ENCODE measurements at places on chromosomes 5 and 9.

DNA sequence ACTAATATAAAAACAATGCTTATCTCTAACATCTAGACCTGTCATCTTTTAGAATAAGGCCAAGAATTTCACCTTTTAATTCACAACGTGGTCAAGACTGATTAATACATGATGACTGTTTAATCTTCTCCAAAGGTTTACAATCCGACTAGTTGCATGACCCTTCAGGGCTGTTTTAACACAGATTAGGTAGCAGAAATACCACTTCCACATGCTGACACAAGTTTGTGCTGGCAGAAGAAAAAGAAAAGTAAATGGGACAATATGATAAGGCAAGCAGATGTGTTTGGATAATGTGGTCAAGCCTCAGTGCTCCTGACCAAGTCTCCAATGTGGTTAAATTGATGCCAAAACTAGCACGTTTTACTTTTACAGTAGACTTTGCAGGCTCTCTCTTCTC is 31.1 kb downstream of the SEMA6A start:
- peak; percentile 3 for DNase-seq

DNA sequence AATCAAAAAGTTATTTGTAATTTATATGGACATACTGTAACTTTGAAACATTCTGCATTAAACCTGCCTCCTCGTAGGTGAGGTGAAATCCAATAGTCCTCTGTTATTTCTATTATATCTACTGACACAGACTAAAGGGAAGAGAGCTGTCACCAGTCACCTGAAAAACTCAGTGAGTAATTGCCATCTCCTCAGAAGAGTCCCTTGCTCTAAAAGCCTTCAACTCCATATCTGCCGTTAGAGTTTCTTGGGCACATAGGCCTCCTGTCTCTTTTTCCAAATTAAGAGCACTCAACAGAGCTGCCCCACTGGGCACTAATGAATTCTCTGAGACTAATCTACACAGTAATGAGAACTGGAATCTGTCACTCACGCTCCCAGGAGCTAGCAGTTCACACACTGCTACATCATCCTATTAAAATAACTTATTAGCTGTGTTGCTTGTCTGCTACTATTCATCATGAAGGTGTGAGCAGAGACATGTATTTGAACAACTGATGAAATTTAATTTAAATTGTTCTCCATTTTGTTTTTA is 67.3 kb upstream of the VCAN start:
- DNase-seq: no peak

DNA sequence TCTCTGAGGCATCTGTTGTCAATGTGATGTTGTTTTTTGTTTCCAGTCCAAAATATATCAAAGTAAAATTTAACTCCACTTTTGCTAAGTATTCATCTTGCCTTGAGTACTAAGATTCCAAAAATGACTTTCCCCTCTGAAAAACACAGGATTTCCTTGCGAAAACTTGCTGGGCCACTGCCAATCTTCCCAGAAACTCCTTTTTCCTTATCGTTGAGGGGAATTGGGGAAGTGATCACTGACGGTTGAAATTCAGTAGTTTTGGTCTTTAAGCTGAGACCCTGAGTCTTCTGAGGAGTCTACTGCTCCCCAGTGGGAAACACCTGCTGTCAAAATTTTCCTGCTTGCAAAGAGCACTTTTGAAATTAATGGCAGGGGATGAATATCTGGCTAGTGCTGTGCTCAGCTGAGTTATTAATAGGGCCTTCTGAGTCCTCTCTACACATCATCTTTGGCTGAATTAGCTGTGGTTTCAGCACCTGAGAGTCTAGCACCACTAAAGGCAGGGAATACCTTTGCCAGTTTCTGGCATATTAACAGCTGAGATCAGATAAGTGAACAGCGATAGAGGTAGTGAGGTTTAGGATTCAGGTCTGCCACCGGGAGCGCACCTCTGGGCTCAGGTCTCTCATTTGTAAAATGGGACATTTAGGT is 18.0 kb downstream of the TLR4 start:
- no peak for DNase-seq

DNA sequence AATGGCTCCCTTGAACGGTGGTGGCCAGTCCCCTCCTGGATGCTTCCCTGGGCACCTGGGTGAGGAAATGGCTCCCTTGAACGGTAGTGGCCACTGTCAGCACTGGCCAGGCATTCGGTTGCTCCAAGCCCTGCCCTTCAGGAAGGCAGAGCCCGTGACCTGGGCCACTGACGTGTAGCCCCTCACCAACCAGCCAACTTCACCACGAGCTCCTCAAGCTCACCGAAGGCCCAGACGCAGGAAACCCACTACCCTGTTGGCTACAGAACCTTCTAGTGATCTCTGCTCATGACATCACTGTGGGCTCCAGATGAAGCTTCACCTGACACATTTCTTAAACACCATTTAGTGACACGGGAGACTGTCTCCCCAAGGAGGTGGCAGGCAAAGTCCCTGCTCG is 9.2 kb downstream of the SLC6A3 start:
- DNase-seq: no peak

DNA sequence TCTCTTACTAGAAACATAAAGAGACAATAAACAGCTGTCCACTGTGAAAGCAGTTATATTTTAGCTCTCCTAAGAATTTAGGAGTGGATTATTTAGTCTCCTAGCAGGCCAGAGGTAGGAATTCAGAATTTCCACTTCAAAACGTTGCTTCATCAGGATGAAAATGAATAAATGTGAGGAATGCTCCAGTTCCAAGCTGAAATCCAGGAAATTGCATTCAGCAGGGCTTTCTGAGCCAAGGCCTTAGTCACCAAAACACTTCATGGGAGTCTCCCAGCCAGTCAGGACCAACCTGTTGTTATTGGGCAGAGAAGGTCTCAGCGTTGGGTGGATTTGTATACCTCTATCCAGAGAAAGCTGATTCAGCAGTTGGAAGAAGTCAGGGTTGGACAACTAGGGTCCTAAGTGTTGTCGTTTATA is 1040.3 kb downstream of the TLE1 start:
- no peak for DNase-seq

- DNase-seq: no peak
Observed at GRCh38 chr9:124392254-124392870, 22.9 kb downstream of the PSMB7 start.

- DNase-seq: no peak
Observed at GRCh38 chr5:6281818-6282217, 96.5 kb downstream of the MED10 start.

- DNase-seq: no peak
Observed at GRCh38 chr9:108913391-108913790, 20.5 kb downstream of the ELP1 start.

DNA sequence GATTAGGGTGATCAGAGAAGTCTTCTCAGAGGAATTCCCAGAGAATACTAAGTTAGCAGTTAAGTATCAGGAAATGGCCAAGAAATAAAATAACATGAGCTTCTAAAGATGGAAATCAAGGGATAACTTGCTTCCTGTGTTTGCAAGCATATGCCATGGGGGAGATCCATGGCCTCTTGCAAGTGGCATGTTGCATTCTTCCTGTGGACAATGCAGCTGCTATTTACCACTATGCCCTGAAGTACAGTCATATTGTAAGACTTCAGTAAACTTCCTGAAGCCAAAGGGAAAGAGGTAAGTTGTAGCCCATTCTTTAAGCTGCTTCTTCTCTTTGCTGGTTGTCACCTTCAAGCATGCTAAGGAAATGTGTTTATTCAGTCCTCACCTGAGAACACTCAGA is 154.7 kb upstream of the RUSC2 start:
- DNase-seq: no peak

DNA sequence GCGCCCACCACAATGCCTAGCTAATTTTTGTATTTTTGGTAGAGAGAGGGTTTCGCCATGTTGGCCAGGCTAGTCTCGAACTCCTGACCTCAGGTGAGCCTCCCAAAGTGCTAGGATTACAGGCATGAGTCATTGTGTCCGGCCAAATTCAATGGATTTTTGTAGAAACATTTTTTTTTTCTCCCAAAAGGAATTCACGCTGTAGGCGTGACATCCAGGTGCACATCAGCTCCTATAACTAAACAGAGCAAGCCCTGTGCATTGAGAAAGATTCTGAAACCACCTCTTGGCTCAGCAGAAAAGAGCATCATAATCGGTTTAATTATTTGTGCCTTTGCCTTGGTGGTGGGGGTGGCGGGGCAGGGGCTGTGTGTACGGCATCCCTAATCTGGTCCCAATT is 32.9 kb upstream of the DAB2IP start:
- DNase-seq: no peak

- no peak for DNase-seq
Observed at GRCh38 chr5:61298066-61298465, 34.0 kb upstream of the ZSWIM6 start.

GRCh38 chr5:39148983-39149534 is 70.3 kb downstream of the FYB1 start:
- no peak for DNase-seq

DNA sequence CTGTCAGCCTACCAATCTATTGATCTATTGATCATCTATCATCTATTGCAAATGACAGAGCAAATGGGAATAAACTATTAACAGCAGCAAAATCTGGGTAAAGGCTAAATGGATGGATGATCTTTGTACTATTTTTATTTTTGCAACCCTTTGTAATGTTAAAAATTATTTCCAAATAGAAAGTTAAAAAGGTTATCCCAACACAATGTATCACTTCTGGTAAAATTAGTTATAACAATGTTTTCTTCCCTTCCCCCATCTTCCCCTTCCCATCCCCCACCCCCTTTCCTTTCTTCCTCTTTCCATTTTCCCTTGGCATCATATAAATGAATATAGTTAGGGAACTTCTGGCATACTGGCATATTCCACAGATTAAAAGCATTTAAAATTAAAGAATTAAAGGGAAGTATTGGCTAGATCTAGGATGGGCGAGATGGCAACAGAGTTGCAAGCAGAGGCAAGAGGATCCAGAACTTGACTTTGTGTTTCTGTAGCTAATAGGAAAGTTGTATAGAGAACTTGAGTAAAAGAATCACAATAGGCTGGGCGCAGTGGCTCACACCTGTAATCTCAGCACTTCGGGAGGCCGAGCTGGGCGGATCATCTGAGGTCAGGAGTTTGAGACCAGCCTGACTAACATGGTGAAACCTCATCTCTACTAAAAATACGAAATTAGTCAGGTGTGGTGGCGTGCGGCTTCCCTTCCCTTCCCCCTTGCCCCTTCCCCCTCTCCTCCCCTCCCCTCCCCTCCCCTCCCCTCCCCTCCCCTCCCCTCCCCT is 66.6 kb upstream of the TAF11L2 start:
- no peak for DNase-seq

GRCh38 chr5:15282611-15283010 is 217.4 kb upstream of the FBXL7 start:
- no peak for DNase-seq

DNA sequence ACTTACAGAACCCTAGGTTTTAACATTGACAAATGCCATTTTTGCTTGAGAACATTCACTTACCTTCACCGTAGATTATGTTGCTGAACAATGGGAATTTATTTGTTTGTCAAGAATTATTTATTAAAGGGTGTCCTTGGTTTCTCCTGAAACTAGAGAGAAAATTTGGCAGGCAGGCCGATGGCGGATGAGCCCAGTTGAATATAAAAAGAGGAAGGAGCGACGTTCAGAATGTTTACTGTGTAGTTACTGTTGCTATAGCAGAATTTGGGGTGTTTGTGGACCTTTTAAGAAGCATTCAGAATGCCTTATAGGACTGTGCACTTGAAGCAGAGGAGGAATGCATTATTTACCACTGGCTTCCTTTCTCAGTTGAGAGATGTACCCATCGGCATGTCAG is 268.2 kb downstream of the CDH10 start:
- no peak for DNase-seq

- DNase-seq: no peak
Observed at GRCh38 chr5:176131771-176132170, 106.5 kb upstream of the SIMC1 start.

GRCh38 chr9:127020036-127020801 is 102.2 kb downstream of the ANGPTL2 start:
- no peak for DNase-seq

DNA sequence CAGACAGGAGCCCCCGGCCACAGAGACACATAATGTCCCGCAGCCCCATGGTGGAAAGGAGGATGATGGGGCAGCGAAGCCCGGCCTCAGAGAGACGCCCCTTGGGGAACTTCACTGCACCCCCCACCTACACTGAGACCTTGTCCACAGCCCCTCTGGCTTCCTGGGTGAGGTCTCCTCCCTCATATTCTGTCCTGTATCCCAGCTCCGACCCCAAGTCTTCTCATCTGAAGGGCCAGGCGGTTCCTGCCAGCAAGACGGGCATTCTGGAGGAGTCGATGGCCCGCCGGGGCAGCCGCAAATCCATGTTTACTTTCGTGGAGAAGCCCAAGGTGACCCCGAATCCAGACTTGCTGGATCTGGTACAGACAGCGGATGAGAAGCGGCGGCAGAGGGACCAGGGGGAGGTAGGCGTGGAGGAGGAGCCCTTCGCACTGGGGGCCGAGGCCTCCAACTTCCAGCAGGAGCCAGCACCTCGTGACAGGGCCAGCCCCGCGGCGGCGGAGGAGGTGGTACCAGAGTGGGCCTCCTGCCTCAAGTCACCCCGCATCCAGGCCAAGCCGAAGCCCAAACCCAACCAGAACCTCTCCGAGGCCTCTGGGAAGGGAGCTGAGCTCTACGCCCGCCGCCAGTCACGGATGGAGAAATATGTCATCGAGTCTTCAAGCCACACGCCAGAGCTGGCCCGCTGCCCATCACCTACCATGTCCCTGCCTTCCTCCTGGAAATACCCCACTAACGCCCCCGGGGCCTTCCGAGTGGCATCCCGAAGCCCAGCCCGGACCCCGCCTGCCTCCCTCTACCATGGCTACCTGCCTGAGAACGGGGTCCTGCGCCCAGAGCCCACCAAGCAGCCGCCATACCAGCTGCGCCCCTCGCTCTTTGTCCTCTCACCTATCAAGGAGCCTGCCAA is 8.9 kb downstream of the SYNPO start:
- DNase-seq: no peak

- no peak for DNase-seq
Observed at GRCh38 chr9:100473276-100474081, 530 bp downstream of the TMEFF1 start.

DNA sequence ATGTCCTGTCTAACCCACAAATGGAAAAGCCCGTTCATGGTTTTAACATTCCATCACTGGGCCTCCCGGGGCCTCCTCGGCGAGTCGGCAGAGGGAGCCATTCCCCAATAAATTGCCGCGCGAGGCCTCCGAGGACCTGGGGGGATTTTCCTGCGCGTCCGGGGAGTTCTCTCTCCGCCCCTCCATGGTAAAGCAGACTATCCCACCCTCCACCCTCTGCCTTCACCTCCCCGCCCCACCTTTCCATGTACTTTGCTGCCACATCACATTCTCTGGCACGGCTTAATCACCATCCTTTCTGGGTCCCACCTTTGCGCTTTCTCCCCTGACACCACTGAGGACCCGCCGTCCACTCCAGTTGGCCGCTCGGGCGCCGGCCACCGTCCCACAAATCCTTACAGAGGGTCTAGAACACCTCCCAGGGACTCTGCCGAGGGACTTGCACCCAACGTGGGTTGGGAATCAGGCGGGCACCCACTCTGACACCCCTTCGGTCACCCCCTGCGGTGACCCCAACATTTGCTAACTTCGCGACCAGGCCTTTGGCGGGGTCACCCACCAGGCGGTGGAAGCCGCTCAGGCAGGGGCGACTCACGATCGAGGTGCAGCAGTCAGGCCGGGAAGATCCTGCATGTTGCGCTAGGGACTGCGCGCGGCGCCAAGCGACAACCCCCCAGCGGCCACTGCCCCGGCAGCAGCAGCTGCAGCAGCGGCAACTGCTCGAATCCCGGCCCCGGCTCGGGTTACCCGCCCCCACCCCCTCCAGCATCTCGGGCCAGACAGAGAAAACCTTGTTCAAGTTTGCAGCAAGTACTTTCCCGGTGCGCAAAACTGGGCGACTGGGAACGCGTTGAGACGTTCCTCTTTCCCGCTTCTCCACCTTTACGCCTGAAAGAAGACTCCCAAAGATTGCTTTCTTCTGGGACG is at the start of gene MEGF10:
Gene MEGF10 (plus strand): TSS at position 778 of the 927 bp plus-strand sequence. CDS start 40,513 bp downstream, outside the sequence.
- DNase-seq: no peak

GRCh38 chr9:70113403-70114022 is 69.9 kb downstream of the MAMDC2 start:
- no peak for DNase-seq
